H1 (cell line): ENCODE measurements at places on chromosomes 1 and 21.

GRCh38 chr1:146022403-146023127, 1.0 kb upstream of the HJV start:
- no peaks in the 10 kb centered on the region for H3K36me3 ChIP-seq
- H3K4me1 ChIP-seq, result peaks cover 6% of the 10 kb centered on the region

- DNase-seq, result no peak
- H3K27me3 ChIP-seq, result no peaks in the 10 kb centered on the region
- no peak overlapping the region for H3K27ac ChIP-seq
- H3K4me3 ChIP-seq, result no peak overlapping the region
- no peaks in the 10 kb centered on the region for H3K36me3 ChIP-seq
Observed at GRCh38 chr1:108916788-108917187, 40.0 kb downstream of the GPSM2 start.

GRCh38 chr1:219659005-219659600, 46.2 kb upstream of the ZC3H11B start:
- no peak for DNase-seq
- no peak overlapping the region for H3K4me3 ChIP-seq
- H3K27me3 ChIP-seq, result no peaks in the 10 kb centered on the region
- no peak overlapping the region for H3K27ac ChIP-seq

DNA sequence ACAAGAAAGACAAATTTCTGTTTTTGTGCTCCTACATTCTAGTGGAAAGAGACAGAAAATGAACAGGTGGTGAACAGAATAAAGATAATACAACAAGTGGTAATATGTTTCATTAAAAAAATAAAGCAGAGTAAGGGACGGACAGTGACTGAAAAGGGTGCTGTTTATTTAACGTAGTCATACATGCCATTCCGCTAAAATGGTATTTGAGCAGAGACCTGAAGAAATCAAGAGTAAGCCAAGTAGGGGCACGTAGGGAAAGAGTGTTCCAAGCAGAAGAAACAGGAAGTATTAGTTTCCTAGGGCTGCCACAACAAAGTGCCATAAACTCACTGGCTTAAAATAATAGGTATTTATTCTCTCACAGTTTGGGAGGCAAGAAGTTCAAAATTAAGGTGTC, 65.6 kb upstream of the KCTD3 start:
- no peaks in the 10 kb centered on the region for H3K36me3 ChIP-seq
- no peak for DNase-seq
- no peaks in the 10 kb centered on the region for H3K27me3 ChIP-seq
- H3K4me3 ChIP-seq, result no peak overlapping the region
- no peak overlapping the region for H3K27ac ChIP-seq
- H3K4me1 ChIP-seq, result no peaks in the 10 kb centered on the region
